ENCODE measurements at places on chromosomes 2 and 18.

- DNase-seq = no peak
Measured at GRCh38 chr2:3470856-3471737, 48.2 kb downstream of the ADI1 start.

DNA sequence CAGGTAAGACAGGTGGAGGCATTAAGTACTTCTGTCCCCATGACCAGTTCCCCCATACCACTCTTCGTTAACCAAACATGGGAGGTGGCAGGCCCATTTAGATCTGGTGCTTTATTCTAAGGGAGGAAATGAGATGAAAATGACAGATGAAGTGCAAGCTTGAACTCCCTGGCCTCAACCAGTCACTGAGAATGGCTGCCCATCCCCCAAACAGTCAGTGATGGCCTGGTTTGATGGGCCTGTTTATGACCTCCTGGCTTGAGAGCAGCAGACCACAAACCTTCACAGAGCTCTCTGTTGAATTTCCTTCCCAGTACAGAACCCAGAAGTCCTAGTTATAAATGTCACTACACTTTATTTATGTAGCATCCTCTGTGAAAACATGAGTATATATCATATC is 31.1 kb downstream of the EPAS1 start:
- DNase-seq = no peak

GRCh38 chr2:115573756-115574155 is 1131.3 kb downstream of the DPP10 start:
- peak; percentile 66 for DNase-seq

DNA sequence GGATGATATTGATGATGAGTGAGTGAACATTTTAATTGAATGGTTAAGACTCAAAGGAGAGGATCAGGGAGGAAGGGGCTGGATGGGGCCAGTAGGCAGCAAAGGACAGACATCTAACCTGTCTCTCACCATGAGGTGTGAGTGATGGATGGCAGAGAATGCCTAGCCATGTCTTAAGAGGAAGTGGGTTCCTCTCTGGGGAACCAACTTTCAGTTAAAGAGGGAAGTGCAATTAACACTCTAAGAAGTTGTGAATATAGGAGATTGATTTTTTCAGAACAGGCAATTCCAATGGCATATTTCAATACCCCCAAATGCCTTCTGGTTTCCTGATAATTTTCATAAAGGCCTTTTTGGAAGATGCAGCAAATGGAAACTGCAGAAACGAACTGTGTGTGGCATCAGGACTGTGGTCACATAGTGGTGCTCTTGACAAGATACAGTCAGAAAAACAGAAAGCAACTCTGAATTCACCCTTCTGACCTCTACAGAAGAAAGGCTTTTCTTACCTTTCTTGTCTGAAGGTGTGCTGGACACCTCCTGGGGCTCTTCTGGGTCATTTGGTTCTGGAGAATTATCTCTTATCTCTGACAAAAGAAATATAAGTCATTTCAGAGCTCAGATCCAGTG is 10.2 kb downstream of the SP110 start:
- no peak for DNase-seq

- no peak for DNase-seq
Measured at GRCh38 chr2:25853038-25853638, 25.1 kb downstream of the ASXL2 start.

GRCh38 chr18:74698881-74699280 is 101.2 kb downstream of the ZNF407 start:
- DNase-seq = no peak

- no peak for DNase-seq
Measured at GRCh38 chr2:138157372-138157771, 193.1 kb downstream of the HNMT start.

- no peak for DNase-seq
Measured at GRCh38 chr2:127187081-127187775, 32.9 kb downstream of the CYP27C1 start.

GRCh38 chr2:119416299-119416923 is 15.2 kb upstream of the TMEM37 start:
- DNase-seq = no peak

DNA sequence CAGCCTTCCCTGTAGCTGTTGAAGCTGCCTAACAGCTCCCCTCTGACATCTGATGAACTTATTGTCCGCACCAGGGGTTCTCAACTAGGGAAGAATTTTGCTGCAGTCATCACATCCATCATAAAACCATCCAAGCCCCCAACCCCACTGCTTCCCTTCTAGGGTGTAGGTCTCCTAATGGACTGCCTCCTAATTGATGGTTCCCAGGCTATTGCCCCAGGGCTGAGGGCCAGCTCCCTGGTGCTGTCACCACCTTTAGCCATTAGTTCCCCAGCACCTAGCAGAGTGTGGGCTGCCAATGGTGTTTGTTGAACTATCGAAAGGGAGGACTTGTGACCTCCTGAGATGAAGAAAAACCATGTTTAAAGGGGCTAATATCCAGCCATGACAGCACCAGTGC is 125.9 kb downstream of the NCKAP5 start:
- DNase-seq = no peak

- DNase-seq = peak; percentile 96
Measured at GRCh38 chr18:3603421-3604234, 153.7 kb downstream of the TGIF1 start.

DNA sequence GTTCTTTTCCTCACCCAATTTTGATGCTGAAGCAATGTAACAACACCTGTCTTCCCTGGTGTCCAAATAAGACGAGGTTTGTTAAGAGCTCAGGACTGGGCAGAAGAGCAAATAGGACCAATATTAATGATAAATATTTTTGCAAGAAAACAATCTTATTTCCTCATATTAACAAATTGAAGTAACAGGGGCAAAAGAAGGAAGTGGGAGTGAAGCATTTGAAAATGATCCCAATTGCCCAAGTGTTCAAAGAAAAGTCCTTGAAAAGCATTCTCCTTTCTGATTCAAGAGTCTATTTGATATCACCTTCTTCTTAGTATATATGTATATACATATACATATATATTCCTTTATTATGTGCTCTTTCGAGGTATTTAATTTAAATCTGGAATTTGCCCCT is 418.8 kb downstream of the ARHGAP15 start:
- DNase-seq = no peak

- no peak for DNase-seq
Measured at GRCh38 chr18:29494371-29494770, 1317.4 kb upstream of the CDH2 start.

DNA sequence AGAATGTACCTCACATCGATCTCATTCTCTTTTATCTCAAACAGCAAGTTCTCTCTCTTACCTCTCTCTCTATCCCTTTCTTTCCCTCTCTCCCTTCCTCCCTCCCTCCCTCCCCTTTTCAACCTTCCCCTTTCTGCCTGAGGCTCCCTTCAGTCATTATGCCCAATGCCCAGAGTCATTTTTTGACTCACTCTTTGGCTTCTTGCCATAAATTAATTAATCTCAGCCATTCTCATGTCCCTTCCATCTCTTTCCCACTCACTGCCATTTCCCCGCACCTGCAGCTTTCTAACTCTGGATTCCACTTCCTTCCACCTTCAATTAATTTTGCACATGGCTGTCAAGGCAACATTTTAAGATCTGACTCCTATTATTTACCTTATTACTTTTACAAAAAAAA is 60.1 kb downstream of the EVA1A start:
- DNase-seq = peak; percentile 54

- peak; percentile 14 for DNase-seq
Measured at GRCh38 chr2:68282811-68283418, 30.6 kb upstream of the PPP3R1 start.

DNA sequence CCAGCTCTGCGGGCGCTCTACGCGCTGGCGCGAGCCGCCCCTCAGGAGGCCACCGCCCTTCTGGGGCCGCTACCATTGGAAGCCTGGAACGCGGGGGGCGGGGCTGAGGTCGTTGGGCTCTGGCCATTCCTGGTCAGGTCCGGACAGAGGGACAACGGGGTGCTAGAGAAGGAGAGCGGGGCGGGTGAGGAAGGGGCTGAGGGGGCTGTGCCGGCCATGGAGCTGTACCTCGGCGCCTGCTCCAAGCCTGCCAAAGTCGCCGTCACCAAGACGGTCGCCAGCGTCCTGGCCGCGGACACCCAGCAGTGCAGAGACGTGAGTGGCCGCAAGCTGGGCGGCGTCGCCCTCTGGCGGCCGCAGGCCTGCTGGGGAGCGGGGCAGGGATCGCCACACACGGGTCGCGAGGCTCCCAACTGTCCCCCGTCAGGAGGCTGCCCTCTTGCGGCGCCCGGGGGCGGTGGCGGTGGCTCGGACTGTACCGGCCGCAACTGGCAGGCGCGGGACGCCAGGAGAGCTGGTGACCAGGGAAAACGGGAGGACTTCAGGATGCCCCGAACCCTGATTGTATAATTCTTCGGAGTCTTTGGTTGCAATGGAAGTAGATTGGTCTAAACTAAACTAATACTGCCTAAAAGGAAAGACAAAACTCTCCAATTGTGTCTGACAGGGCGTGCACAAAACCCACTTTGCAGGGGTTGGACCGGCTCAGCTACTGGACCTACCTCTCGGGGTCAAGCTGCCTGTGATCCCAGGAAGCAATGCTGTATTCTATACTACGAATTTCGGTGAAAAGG is at the start of gene FSIP2:
Gene FSIP2, plus strand, starts transcription at position 126 of the 794 bp plus-strand sequence. Its CDS starts 91 bp downstream, at position 217.
- DNase-seq = peak; percentile 82

DNA sequence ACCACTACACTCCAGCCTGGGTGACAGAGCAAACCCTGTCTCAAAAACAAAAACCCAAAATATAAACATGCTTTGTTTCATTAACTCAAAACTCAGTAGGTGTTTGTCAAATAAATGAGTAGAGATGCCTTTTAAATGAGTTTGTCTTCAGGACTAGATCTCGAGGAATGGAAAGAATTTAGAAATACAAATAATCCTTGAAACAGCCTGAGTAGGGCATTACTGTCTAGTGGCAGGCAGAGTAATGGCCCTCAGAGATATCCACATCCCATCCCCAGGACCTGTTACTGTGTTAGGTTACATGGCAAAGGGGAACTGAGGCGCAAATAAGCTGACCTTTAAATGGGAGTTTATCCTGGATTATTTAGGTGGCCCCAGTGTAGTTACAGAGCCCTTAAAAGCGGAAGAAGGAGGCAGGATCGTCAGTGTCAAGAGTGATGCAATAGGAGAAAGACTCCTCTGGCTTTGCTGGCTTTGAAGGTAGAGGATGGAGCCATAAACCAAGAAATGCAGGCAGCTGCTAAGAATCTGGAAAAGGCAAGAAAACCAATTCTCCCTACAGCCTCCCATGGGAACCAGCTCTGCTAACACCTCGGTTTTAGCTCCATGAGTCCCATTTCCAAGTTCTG is 63.0 kb downstream of the CABLES1 start:
- DNase-seq = no peak

DNA sequence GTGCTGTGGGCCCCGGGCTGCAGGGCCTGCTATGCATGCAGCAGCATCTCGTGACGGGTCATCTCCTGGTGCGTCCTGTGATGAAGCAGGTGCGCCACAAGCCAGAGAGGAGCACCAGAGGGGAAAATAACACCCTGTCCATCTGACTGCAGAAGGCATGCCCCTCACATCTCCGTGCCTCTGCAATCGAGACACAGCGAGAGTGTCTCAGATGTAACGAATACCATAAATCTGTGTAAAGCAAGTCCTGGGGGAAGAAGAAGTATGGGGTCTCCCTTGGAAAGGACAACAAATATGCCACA is 137.5 kb downstream of the PTGR3 start:
- DNase-seq = no peak

DNA sequence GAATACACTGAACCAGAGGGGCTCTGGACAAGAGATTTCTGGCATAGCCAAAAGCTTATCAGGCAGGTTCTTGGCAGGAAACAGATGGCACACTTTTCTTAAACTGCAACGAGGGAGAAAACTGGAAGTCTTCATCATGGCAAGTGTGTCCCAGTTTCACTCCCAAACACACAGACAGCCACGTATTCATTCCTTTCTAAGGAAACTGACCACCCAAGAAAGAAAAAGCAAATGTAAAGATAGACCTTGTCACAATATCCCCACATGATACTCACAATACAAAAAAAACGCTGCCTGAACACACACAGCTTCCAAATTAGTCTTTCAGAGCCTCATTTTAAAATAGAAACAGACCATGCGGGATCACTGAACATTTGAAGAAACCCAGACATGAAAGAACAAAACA is 40.6 kb upstream of the RTTN start:
- DNase-seq = no peak

DNA sequence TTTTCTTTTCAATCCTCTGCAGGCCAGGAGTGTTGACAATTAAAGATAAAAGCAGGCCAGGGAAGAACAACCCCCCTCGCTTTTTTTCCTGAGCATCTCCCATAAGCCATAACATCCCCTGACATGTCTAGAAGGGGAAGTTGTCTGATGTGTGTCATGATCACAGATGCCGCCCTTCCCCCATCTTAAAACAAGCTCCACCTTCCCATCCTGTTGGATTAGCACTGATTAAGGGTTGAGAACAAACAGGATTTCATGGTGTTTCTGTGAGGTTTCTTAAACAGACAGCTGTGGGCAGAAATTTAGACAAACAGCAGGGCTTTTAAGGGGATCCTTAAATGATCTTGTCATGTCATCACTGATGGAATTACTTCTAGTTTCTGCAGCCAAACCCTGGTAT is 59.4 kb upstream of the UPP2 start:
- no peak for DNase-seq

GRCh38 chr2:162123806-162124758 is 28.0 kb downstream of the GCG start:
- peak; percentile 39 for DNase-seq

DNA sequence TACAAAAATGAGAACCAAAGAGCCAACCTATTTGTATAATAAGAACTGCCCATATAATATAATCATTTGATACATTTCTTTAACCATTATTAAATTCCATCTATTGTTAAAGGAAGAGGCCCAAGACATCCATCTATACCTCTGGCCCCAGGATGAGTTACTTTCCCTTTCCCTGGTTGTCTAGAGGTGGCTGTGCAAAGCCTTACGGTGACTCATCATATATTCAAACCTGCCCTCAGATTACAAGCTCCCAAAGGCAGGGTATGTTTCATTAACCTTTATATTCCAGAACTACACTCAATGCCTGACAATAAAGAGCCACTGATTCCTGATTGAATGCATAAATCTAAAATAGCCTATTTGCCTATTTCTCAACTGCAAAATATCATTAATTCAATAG is 105.8 kb upstream of the PID1 start:
- peak; percentile 28 for DNase-seq

DNA sequence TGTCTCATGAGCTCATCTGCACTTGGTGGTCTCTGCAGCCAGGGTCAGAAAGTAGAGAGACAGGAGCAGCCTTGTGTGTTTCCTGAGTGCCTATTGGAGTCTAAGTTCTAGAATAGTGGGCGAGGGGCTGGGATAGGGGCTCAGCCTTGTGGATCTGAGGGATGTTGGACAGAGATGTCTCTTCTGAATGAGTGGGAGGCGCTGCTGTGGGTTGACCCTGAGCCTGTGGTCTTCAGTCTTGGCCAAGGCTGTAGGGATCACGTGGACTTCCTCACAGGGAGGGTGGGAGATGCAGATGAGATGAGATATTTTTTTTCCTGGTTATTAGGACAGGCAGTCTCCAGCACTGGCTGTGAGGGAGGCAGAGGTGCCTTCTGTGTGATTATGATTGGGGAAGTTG is 61.8 kb downstream of the RNF144A start:
- no peak for DNase-seq

- DNase-seq = no peak
Measured at GRCh38 chr2:196653843-196654242, 14.3 kb downstream of the CCDC150 start.

All from Caki2 (cell line).